ENCODE measurements at places on chromosomes 2 and 18. TPM values are rescaled to one million over a fixed set of nuclear protein-coding genes. Genes with fewer than 3 reads are reported as not detected.

DNA sequence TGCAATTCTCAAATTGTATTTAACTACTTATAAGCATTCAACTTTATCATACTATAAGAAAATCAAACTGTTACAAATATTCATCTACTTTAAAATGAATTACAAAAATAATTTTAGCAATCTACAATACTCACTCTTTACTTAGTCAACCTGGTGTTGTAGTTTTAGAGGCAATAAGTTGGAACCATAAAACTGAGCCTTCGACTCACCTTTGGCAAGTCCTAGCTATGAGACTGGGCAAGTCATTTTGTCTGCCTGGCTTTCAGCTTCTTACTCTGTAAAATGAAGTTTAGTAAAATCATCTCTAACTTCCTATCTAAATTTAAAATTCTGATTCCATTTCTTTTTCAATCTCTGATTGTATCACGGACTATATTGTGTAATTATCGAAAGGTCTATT is 161.0 kb downstream of the LAMA3 start:
- peaks cover 11% of the 10 kb centered on the region for H3K4me1 ChIP-seq
- no peak overlapping the region for H3K4me3 ChIP-seq
- H3K27ac ChIP-seq: no peak overlapping the region
- H3K36me3 ChIP-seq: no peaks in the 10 kb centered on the region
- H3K27me3 ChIP-seq: no peaks in the 10 kb centered on the region

DNA sequence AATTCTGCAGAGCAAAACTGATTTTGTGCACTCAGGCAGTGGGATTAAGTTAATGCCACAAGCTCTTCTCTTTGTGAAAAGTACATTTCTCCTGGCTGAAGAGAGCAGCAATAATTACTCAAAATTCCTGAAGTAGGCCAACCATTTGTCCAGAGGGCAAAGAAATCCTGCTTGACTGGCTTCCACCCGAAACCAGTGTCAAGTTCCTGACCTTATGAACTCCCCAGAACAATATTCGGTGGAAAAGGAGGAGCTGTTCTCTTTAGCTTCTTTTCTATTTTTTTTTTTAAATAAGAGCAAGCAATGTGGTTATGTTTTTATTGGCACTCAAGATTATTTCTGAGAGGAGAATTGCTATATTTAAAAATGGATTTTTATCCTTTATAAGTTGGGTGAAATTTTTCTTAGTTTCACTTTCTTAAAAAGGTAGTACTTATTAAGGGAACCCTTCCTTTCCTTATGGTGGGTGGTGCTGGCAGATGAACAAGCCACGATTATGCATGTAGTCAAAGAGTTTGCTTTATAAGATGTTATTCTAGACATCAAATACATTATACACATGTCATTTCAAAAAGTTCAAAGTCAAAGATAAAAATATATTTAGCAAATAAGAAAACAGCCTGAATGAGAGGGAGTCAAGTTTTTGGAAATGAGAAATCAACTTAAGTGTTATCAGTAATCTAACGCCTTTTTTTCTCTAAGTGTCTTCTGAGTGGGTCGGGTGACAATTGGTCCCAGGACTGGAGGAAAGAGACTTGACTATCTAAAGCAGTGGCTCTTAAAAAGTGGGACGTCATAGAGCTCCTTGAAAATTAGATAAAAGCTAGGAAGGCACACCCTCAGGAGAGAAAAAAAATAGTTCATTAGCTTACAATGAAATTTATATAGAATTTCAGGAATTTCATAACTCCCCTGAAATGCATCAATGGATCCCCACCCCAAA is 194.5 kb downstream of the IKZF2 start:
- H3K36me3 ChIP-seq: no peaks in the 10 kb centered on the region
- no peak overlapping the region for H3K27ac ChIP-seq
- no peak for DNase-seq
- H3K4me1 ChIP-seq: peaks cover 8% of the 10 kb centered on the region

- no peak overlapping the region for H3K27ac ChIP-seq
- H3K4me3 ChIP-seq: no peak overlapping the region
- H3K4me1 ChIP-seq: no peaks in the 10 kb centered on the region
- H3K27me3 ChIP-seq: no peaks in the 10 kb centered on the region
- H3K36me3 ChIP-seq: no peaks in the 10 kb centered on the region
These were observed 157.1 kb downstream of the BCL2 start for GRCh38 chr18:63162271-63163014.

- H3K4me1 ChIP-seq: peaks cover 13% of the 10 kb centered on the region
- H3K27me3 ChIP-seq: no peaks in the 10 kb centered on the region
- no peaks in the 10 kb centered on the region for H3K36me3 ChIP-seq
These were observed 51.6 kb upstream of the RAPH1 start for GRCh38 chr2:203586696-203587095.

- H3K36me3 ChIP-seq: no peaks in the 10 kb centered on the region
- no peak overlapping the region for H3K27ac ChIP-seq
- H3K4me3 ChIP-seq: no peak overlapping the region
- H3K4me1 ChIP-seq: no peaks in the 10 kb centered on the region
- no peaks in the 10 kb centered on the region for H3K27me3 ChIP-seq
These were observed 31.0 kb downstream of the MSGN1 start for GRCh38 chr2:17847236-17847635.

GRCh38 chr2:85774126-85774978 is 20.6 kb downstream of the ATOH8 start:
- H3K27me3 ChIP-seq: peaks cover 28% of the 10 kb centered on the region
- no peak overlapping the region for H3K4me3 ChIP-seq

- DNase-seq: no peak
- H3K36me3 ChIP-seq: no peaks in the 10 kb centered on the region
- H3K27ac ChIP-seq: no peak overlapping the region
- H3K4me3 ChIP-seq: no peak overlapping the region
- H3K27me3 ChIP-seq: no peaks in the 10 kb centered on the region
These were observed 45.5 kb downstream of the EPAS1 start for GRCh38 chr2:46342566-46343315.

DNA sequence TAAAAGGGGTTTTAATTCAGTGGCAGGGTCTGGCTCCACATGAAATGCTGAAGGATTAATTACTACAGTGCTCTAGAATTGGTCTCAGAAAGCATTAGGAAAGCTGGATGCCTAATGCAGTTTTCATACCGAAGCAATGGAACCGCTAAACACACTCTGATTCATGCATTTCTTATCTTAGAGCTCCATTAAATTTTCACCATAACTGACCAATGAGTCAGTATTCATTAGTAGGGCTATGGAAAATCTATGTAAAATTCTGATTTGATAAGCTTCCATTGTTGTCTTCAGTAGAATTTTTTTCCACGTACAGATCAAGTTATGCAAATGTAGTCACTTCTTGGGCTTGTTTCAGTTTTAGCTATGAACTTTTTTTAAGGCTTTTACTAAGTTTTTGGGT is 359.9 kb downstream of the ARHGAP15 start:
- no peaks in the 10 kb centered on the region for H3K36me3 ChIP-seq
- no peak overlapping the region for H3K27ac ChIP-seq
- no peaks in the 10 kb centered on the region for H3K4me1 ChIP-seq
- DNase-seq: no peak

DNA sequence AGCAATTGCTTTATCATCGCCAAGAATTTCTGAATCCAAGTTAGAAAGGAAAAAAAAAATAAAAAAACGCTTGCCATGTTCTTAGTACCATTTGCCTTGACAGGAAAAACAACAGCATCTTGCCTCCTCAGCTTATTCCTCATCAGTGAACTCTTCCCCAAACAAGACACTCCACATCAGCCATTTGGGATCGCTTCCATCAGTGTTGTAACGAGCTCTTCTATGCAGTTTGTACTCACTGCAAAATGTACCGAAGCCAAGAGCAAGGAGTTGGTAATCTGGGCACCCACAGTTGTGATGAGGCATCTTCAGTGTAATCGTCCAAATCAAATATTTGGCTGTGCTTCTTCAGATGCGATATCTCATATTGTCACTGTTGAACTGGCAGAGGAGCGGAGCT is 503.7 kb downstream of the TMEM182 start:
- H3K27ac ChIP-seq: no peak overlapping the region
- H3K36me3 ChIP-seq: no peaks in the 10 kb centered on the region
- DNase-seq: no peak
- no peak overlapping the region for H3K4me3 ChIP-seq

DNA sequence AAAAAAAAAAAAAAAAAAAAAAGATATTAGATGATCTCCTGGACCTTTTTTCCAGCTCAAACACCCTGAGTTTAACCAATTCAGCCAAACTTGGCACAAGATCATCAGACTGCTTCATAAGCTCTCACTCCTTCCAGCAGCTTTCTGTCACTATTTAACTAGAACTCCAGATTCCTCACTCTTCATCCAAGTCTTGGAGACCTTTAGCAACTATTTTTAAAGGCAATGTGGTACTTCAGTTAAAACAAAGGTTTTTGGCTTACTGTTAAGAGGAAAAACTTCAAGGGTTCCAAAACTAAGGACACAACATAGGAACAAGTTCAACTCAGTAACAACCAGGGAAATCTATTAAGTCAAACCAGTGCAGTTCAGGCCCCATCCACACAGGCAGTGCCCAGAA is 23.2 kb downstream of the LAMA1 start:
- H3K27ac ChIP-seq: no peak overlapping the region
- no peaks in the 10 kb centered on the region for H3K27me3 ChIP-seq
- DNase-seq: no peak
- no peaks in the 10 kb centered on the region for H3K36me3 ChIP-seq
- H3K4me3 ChIP-seq: no peak overlapping the region

DNA sequence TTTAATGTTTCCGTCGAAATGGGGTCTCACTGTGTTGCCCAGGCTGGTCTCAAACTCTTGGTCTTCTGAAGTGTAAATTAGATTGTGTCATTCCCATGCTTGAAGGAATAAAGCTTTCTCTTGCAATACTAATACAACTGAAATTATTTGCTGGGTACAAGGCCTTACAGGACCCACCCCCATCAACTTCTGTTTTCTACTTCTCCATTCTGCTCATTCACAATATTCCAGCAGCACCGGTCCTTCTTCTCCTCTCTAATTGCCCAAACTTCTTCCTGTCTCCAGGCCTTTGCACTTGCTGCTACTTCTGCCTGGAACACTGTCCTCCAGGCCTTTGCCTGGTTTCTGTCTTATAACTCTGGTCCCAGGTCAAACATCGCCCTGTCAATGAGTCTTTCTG is 73.8 kb downstream of the APOB start:
- no peak overlapping the region for H3K27ac ChIP-seq
- no peaks in the 10 kb centered on the region for H3K4me1 ChIP-seq
- no peaks in the 10 kb centered on the region for H3K36me3 ChIP-seq
- no peak overlapping the region for H3K4me3 ChIP-seq

DNA sequence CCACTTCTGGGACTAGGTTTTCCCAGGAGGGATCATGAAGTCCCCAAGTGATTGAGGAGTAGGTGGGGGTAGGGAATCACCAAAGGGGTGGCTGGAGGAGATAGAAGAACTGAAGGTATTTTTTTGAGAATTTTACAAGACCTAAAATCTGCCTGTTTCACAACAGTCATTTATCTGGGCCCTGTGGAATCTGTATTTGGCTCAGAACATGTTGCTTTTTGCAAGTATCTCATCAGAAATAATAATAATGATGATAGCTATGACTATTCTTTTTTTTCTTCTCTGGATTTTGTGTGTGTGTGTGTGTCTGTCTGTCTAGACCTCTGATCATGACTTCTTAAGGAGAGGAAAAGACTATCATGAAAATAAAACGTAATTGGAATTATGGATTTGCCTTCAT is 13.9 kb downstream of the STON1 start:
- H3K4me3 ChIP-seq: no peak overlapping the region
- H3K36me3 ChIP-seq: no peaks in the 10 kb centered on the region
- no peak for DNase-seq
- no peak overlapping the region for H3K27ac ChIP-seq

GRCh38 chr2:11810237-11810977 is 64.0 kb downstream of the LPIN1 start:
- H3K4me3 ChIP-seq: no peak overlapping the region
- no peak overlapping the region for H3K27ac ChIP-seq
- no peaks in the 10 kb centered on the region for H3K4me1 ChIP-seq
- no peak for DNase-seq
- H3K27me3 ChIP-seq: no peaks in the 10 kb centered on the region
- no peaks in the 10 kb centered on the region for H3K36me3 ChIP-seq

DNA sequence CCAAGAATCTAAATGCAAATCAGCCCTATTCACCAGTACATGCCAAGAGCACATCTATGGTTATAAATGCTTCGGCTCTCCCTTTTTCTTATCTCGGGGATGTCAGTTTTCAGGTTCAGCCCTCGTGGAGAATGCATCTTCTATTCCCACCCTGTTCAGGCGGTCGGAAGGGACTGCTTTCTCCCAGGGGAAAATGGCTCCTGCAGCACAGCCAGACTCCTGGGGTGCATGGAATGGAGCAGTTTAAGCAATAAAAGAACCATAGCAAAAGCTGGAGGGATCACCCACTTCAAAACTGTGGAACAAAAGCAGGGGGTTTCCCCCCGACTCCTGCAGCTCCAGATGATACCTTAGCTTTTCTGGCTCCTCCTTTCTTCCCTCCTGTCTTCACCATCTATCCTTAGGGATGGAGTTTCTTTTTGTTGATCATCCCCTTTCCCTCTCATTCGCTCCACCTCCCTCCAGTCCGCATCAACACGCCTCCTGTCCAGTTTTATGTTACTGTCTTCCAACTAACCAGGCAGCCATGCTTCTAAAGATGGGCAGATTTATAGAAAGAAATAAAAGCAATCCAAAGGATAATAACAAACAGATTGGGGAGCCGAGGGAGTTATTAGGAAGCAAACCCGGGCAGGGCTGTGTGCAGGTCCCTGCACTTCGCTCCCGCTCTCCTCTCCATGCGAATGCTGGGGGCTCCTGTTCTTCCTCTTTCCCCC is 356.2 kb upstream of the SMIM21 start:
- no peak overlapping the region for H3K4me3 ChIP-seq
- H3K27me3 ChIP-seq: no peaks in the 10 kb centered on the region
- H3K36me3 ChIP-seq: 0 out of 2 replicates have a peak, but pooled peaks cover under 1% of the 10 kb centered on the region
- no peaks in the 10 kb centered on the region for H3K4me1 ChIP-seq
- H3K27ac ChIP-seq: no peak overlapping the region

GRCh38 chr18:28766027-28766426 is 589.1 kb upstream of the CDH2 start:
- no peak for DNase-seq
- no peak overlapping the region for H3K27ac ChIP-seq
- no peaks in the 10 kb centered on the region for H3K36me3 ChIP-seq

- H3K27me3 ChIP-seq: no peaks in the 10 kb centered on the region
- DNase-seq: no peak
- H3K27ac ChIP-seq: no peak overlapping the region
- no peaks in the 10 kb centered on the region for H3K36me3 ChIP-seq
These were observed 174.0 kb upstream of the NT5C1B start for GRCh38 chr2:18763338-18763737.

The MYO7B gene
- total RNA-seq: not detected

Measured in GM23338 (cell line).